ENCODE measurements at places on chromosomes 2 and 18.

DNA sequence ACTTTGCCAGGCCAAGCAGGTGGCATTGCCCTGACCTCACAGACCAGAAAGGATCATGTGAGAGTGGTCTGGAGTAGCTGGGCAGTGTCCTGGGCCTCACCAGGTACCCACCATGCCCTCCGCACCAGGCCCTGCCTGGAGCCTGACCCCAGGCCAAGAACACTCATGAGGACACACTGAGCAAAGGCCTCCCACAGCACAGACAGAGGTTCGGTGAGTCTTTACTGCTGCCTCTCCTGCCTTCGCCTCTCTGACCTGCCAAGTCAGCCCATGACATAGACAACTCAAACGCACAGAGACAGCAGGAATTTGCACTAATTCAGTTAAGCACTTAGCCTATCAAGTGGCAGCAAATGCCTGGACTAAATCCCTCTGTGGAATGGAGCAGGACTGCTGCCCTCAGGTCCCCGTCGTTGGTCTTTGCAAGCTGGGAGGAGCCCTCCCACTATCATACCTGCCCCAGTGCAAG is 62.5 kb downstream of the RHOB start:
- DNase-seq, result no peak

GRCh38 chr2:16325976-16326510 is 339.6 kb downstream of the CYRIA start:
- DNase-seq, result no peak

- no peak for DNase-seq
Observed at GRCh38 chr18:77632758-77633157, 383.1 kb downstream of the GALR1 start.

DNA sequence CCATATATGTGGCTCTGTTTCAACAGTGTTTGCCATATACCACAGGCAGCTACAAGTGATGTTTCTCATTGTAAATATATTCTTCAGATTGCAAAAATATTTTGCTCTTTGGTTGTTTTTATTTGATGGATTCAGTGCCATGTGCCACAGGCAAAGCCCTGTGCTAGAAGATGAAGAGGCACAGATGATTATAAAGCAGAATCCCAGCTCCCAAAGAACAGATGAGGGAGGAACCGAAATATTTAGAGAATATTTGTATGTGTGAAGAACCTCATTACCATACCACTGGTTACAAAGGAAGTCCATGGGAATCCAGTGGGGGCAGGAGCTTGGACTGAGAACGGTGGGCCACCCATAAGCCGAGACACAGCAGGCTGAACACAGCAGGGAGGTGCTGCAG is 143.8 kb upstream of the NDUFV2 start:
- DNase-seq, result no peak

DNA sequence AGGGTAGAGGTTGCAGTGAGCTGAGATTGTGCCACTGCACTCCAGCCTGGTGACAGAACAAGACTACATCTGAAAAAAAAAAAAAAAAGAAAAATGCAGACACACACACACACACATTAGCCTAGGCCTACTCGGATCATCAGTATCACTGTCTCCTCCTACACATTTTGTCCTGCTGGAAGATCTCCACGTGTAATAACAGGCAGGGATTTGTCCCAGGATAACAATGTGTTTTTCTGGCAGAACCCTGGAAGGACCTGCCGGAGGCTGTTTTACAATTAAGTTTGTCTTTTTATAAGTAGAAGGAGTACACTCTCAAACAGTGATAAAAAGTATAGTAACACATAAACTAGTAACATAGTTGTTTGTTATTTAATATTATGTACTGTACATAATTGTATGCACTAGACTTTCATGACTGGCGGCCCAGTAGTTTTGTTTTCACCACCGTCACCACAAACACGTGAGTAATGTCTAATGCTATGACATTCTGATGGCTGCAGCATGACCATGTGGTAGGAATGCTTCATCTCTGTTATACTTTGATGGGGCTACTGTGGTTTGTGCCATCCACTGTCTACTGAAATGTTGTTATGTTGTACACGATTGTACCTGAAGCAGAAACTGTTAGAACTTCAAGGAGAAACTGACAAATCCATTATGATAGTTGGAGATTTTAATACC is 130.6 kb downstream of the ATP9B start:
- DNase-seq, result no peak

GRCh38 chr2:8701681-8702379 is 20.0 kb downstream of the ID2 start:
- no peak for DNase-seq

GRCh38 chr2:181307203-181307991 is 149.8 kb upstream of the ITGA4 start:
- DNase-seq, result no peak

DNA sequence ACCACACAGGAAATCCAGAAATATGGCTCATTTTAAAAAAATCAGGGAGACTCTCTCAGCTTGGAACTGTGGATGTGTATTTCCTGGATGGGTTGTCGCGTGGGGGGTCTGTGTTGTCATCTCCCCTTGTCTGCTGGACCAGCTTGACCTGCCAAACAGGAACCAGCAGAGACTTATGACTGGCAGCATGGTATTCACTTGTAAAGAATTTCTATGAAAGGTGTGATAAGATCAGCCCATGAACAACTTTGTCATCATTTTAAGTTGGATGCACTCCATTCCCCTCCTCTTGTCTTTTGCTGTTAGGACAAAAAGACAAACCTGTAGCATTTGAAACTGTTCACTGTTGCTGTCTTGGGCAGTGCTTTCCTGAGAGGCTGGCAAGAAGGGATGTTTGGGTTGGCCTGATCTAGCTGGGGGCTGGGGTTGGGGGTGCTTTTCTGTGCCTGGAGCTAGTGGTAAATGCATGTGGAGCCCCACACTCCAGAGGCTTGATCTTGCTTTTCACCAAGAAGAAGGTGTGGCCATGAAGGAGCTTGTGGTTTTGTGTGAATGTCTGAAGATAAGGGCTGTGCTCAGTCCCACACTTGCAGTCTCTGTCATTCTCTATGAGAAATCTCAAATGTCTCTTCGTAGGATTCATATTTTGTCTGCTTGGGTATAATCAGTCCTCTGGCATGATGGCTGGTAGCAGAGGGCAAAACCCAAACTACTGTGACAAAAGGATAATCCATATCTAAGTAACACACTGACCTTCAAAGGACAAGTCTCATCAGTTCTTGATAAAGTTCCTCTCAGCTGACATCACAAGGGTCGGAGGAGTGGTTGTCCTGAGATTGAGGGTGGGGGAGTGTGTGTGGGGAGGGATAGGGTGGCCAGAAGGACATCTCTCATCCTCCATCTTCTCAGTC is 39.0 kb downstream of the RALB start:
- DNase-seq, result no peak

GRCh38 chr18:23266717-23267446 is 131.6 kb downstream of the CABLES1 start:
- DNase-seq, result peak; percentile 39

- peak; percentile 11 for DNase-seq
Observed at GRCh38 chr2:80461505-80462197, 157.1 kb upstream of the LRRTM1 start.

- DNase-seq, result no peak
Observed at GRCh38 chr2:171963198-171963597, 36.6 kb upstream of the METAP1D start.

DNA sequence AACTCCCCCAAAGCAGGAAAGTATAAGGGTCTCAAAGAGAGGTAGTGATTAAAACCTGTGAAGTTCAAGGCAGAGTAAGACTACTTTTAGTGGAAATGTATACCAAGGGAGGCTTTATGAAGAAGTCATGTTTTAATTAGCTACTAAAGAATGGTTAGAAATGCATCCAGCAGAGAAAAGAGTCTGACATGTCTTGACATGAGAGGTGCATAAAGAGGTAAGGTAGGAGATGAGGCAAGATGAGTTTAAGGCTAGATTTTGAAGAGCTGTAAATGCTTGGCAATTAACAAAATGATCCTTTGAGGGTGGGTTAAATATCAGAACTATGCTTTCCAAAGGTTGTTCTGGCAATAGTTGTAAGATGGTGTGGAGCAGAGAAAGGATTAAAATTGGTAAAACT is 88.7 kb upstream of the WDSUB1 start:
- DNase-seq, result no peak

- DNase-seq, result no peak
Observed at GRCh38 chr2:73080321-73081131, 9.0 kb upstream of the SFXN5 start.

- DNase-seq, result no peak
Observed at GRCh38 chr2:224816816-224817215, 100.7 kb upstream of the CCDC195 start.

- no peak for DNase-seq
Observed at GRCh38 chr18:36387310-36387709, 89.8 kb downstream of the FHOD3 start.

DNA sequence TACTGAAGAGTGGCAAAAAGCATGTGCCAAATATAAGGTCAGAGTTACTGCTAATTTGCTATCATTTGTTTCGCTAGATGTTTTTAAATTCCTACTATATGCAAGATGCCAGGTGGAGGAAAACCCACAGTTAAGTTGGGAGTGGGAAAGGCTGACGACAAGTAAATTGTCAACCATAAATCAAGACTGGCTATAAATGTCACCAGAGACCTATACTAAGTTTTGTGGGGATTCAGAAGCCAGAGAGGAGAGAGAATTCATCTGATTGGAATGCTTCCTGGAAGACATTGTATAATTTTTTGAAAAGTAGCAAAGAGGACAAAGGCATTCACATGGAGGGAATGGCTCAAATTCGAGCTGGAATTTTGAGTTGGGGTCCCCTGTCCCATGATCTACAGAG is 64.3 kb downstream of the CFAP221 start:
- DNase-seq, result no peak

GRCh38 chr2:239670463-239671120 is 269.8 kb upstream of the HDAC4 start:
- no peak for DNase-seq

Measured in GM13977 (cell line).